ENCODE measurements at places on chromosomes 5 and 9.

DNA sequence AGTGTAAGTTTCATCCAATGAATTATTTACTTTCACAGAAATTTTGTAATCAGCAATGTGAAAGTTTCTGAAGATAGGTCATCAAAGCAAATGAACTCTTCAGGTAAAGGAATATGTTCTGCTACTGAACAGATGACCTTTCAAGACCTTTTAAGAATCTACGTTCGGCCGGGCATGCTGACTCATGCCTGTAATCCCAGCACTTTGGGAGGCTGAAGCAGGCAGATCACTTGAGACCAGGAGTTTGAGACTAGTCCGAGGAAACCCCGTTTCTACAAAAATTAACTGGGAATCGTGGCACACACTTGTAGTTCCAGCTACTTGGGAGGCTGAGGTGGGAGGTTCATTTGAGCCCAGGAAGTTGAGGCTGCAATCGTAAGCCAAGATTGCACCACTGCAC, 578.4 kb upstream of the COX7C start:
- DNase-seq: no peak

- DNase-seq: no peak
Measured at GRCh38 chr5:27810458-27810857, 772.1 kb upstream of the CDH9 start.

GRCh38 chr9:114080773-114081440, 2.8 kb upstream of the AMBP start:
- no peak for DNase-seq

- no peak for DNase-seq
Measured at GRCh38 chr9:113381909-113382411, 5.2 kb upstream of the HDHD3 start.

GRCh38 chr5:120504057-120504456, 40.0 kb downstream of the PRR16 start:
- no peak for DNase-seq
